Activated CD4-positive, alpha-beta T cell treated with anti-CD3 and anti-CD28 coated beads, Interleukin-2, amount 10 ng/mL, durations not matched to agents 24 days and 14 days (primary cell): ENCODE measurements at places on chromosomes 13 and 19.

DNA sequence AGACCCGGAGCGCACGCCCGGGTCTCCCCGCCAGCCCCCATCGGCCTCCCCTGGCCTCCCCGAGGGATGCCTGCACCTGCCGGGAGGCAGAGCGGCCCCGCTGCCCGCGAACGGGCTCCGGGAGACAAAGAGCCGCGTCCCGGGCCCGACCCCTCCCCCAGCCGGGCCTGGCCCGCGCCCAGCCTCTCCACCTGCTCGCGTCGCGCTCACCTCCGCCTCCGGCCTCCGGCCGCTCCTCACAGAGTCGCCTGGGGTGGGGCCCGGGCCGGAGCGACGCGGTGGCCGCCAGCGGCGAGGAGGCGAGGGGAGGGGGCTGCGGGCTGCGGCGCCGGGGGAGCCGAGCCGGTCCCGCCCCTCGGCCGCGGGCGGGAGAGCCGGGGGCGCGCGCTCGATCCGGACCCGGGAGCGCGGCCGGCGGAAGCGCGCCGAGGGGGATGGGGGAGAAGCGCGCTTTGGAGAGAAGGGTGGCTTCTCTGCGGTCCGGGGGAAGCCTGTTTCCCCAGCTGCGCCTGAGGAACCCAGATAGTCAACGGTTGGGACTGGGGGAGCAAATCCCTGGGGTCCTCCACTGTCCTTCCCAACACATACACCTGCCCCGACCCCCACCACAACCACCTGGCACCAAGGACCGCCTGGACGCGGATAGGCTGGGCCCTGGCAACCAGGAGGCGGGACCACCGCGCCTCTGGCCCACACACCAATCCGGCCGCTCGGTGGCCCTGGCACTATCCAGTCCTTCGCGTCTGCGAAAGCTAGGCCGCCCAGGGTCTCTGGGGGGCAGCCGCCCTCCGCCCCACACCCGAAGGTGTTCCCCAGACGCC is at the start of gene PRR36:
PRR36 (minus strand) TSS at position 315 of the 821 bp plus-strand sequence. CDS start 701 bp downstream, outside the sequence.
- no peak for DNase-seq

DNA sequence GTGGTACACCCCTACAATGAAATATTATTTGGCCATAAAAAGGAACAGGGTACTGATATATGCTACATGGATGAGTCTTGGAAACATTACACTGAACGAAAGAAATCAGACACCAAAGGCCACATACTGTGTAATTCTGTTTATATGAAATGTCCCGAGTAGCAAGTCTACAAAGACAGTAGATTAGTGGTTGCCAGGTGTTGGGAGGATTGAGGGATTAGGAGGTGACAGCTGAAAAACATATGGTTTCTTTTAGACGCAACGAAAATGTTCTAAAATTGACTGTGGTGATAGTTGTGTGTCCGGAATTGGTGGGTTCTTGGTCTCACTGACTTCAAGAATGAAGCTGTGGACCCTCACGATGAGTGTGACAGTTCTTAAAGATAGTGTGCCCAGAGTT is 35.1 kb downstream of the IL17D start:
- DNase-seq = no peak

DNA sequence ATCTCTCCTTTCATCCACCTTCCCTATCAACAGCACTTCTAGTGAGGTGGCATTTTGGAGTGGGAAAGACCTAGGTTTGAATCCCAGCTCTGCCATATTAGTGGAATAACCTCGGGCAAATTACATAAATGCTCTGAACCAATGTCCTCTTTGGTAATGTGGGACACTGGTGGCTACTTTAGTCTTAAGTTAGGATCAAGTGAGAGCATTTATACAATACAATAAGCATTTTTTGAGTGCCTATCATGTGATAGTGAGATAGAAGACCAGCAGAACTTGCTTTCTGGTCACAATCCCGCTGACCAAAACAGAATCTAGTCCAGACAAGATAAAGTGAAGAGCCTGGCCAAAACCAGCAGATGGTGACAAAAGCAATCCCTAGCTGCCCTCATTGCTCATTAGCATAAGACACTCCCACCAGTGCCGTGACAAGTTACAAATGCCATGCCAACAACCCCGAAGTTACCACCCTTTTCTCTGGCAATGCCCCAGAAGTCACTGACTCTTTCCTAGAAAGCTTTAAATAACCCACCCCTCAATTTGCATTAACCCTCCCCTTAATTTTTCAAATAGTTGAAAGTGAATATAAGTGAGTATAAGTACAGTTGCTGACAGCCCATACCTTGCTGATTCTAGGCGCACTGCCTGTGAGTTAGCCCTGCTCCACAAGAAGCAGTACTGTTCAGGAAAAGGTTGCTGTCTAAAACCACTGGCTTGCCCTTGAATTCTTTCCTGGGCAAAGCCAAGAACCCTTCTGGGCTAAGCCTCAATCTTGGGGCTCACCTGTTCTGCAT is 28.9 kb upstream of the KPNA3 start:
- DNase-seq = no peak

DNA sequence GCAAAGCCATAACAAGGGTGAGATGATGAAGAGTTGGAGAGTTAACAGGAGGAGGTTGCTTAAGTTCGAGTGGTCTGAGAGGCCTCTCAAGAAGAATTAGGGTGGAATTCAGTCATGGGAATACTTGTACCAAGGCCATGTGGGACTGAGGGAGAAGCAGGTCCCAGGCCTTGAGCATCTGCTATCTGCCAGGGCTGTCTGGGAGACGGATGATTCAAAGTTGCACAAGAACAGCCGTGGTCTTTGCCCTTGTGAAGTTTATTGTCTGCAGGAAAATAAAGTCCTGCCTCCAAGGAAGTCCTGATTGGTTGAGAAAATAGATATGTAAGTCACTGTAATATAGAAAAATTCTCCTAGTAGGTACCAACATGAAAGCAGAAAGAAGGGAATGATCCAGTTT is 178.8 kb upstream of the RFC3 start:
- no peak for DNase-seq
